Placental epithelial cell (primary cell): ENCODE measurements at places on chromosomes 4 and X. TPM values are rescaled to one million over a fixed set of nuclear protein-coding genes. Genes with fewer than 3 reads are reported as not detected.

The EXOC1 gene
- 35.2 and 39.7 TPM in 2 replicates for total RNA-seq

The MAGEC2 gene
- not detected in 2 replicates for total RNA-seq

The PPP1R3F gene
- total RNA-seq, result 6.3 and 12.6 TPM in 2 replicates

The FGFR3 gene
- total RNA-seq, result 2.0 and 12.6 TPM in 2 replicates

The TMEM128 gene
- total RNA-seq, result 19.2 and 20.6 TPM in 2 replicates
